Activated naive CD4-positive, alpha-beta T cell treated with Interleukin-2 at 50 U/mL for 16 hours (primary cell): ENCODE measurements at places on chromosomes 1 and 21.

DNA sequence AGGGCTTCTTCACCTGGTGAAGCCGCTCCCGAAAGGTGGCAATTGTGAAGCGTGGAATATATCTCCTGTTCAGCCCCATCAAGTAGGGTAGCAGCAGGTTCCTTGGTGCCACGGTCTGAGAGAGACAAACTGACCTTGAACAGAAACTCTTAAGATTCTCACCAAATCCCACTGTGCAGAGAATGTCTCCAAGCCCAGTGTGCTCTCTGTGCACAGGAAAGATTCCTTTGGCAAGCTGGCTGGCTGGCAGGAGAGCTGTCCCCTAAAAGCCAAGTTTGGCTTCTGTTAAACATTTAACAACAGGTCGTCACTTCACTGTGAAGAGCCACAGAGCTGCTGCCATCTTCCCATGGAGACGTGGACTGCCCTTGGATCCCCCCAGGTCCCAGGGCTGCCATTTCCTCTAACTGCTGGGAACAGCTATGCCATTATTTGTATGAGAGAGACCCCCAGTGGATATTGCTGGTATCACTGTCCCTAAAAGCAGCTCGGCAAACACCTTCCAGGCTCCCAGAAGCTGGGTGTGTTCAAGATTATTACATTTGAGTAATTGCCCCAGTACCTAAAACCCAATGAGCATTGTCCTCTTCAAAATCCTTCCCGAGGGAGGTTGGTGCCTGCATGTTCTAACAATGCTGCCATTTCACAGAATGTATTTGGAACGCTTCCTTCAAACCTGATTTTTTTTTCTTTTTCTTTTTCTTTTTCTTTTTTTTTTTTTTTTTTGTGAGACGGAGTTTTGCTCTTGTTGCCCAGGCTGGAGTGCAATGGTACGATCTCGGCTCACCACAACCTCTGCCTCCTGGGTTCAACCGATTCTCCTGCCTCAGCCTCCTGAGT, 71.8 kb downstream of the CD58 start:
- DNase-seq: peak; percentile 30

GRCh38 chr1:200073286-200073637, 45.8 kb downstream of the NR5A2 start:
- DNase-seq: no peak

GRCh38 chr1:104196136-104196535, 446.4 kb downstream of the AMY1C start:
- no peak for DNase-seq

DNA sequence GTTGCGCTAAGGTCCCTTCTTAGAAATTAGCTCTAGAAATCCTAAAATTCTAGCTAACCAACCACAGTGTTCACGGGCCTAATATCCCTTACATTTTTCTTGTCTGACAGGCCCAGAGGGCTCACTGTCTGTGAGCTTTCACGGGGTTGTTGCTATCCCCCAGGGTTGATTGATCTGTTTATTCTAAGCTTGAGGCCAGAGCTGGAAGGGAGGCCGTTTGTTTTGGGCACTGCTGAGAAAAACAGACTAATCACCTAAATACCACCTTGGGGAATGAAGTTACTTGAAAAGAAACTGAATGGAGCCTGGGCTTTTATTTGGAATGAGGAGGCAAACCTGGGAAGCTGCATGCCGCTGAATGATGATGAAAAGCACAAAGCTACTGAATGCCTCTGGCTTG, 162.4 kb downstream of the KIF26B start:
- no peak for DNase-seq

DNA sequence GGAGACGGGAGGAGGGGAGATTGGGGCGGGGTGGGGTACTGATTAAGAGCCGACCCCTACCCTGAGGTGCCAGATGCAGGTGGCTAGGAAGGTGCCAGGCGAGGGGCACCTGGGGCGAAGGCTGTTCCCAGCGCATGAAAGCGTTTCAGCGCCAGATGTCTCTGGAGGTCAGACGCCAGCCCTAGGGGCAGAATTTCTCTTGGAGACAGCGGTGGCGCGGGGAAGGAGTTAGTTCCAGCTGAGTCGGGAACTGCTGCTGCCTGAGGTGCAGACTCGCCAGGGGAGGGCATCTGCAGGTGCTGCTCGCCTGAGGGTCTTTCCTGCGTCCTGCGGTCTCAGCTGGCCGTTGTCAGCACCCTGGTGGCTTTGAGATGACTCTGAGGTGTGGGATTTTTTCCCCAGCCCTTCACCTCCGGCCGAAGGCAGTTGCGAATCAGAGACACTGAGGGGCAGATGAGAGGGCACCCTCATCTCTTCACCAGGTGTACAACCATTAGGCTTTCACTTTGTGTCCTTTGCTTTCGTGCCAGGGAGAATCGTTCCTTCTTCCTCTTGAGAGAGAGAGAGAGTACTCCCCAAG, 539 bp downstream of the CGN start:
- DNase-seq: peak; percentile 19

DNA sequence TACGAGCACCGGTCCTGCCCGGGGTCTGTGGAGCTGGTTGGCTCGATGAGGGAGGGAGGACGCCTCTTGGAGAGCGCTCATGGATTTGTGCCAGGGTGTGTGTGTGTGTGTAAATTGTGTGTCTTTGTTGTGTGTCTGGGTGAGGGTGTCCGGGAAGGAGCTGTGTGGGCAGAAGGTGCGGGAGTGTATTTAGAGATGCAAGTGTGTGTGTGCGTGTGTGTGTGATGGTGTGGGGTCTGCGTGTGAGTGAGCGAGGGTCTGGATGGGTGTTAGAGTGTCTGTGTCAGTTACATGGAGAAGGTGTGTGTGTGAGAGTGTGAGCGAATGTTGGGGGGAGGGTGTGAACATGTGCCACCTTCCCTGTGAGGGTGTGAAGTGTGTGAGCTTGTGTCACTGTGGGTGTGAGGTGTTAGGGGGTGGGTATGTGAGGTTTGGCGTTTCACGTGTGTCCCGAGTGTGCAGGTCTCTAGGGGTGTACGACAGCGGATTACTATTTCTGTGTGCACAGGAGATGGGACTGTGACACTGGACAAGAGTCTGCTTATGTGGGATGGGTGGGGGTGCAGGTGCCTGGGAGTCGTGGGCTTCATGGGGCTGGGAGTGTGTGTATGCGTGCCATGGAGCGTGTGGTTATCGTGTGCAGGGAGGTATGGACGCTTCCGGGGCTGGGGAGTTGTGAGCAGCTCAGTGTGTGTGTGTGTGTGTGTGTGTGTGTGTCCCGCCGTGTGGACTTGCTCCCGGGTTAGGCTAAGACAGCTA, 880 bp downstream of the IGSF21 start:
- DNase-seq: no peak

DNA sequence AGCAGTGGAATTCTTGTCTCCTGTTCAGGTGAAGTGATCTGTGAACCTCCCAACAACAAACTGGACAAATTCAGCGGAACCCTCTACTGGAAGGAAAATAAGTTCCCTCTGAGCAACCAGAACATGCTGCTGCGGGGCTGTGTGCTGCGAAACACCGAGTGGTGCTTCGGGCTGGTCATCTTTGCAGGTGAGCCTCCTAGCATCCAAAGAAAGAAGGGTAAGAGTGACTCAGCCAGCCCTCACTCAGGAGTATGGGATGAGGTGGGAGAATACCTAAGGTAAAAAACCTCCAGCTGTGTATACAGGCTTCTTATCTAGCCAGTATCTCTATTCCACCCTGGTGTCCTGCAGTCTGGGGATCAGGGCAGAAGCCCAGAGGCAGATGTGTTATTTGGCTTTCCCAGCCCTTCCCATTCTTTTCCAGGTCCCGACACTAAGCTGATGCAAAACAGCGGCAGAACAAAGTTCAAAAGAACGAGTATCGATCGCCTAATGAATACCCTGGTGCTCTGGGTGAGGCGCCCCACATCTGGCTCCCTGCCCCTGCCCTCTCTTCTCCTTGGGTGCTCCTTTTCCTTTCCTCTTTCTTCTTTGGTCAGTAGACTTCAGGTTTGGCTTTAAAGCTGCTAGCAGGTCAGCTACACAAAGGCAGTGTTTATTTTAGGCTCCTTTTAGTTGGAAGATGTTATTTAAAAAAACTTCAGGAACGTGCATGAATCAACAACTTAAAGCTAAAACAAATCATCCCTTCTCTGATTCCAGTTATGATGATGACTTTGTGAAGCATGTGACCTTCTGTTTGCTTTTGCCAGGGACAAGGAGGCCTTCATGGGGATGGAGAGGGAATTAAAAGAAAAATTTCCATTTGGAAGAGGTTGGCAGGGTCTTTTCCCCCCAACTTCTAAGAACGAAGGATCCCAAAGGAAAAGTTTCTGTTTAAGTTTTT, 9.0 kb downstream of the ATP8B2 start:
- DNase-seq: no peak

- no peak for DNase-seq
Observed at GRCh38 chr1:220817907-220818306, 31.2 kb downstream of the MTARC1 start.

DNA sequence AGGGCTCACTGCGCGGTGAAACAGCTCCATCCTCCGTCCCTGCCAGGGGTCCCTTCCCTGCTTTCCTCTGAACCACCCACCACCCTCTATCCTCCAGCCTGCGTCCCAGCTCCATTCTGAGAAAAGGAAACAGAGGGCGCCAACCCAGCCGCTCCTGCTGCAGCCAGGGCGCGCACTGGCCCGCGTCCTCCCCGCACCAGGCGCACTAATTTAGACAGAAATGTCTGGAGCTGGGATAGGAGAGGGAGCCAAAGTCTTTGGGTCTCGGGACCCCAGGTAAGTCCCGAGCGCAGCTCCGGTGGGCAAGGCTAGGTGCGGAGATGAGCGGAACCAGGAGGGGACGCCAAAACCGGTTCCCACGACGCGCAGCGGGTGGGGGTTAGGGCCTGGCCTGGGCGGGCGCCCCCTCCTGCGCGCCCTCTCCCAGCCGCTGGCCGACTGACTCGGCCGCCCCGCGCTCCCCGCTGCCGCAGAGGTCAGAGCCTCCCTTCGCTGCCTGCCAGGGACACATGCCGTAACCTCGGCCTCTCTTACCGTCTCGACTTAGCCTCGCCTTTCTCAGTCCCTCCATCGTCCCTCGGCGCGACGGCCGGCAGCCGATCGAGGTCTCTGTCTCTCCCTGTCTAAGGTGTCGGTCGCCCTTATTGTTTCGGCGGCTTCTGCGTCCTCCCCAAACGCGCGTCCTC, 2.0 kb downstream of the CAMK2N1 start:
- DNase-seq: no peak

DNA sequence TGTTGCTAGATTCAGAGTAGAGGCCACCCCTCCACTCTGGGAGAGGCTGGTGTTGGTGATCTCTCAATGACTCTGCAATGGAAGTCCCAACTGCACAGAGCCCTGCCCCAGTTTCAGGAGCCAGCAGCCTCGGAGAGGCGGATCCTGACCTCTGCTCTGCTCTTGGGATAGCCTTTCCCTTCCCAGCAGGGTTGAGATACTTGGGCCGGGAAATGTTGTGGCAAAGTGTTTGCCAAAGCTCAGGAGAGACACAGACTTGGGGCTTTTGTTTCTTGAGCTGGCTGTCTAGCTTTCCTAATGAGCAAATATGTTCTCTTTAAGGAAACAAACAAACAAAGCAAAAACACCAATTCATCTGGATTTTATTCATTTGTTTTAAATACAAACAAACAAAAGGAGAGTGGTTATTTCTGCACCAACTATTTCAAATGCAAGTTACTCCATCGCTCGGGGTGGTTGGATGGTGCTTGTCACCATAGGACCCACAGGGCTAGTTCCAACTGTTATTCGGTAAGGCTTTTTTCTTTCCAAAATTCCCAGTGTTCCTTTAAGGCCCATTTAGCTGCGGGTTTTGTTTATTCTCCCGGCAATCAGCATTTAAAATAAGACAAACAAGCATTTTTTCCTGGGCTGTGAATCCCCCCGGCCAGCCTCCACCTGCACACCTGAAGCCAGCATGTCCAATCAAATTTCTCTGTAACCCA, 193.9 kb upstream of the LMO4 start:
- no peak for DNase-seq

DNA sequence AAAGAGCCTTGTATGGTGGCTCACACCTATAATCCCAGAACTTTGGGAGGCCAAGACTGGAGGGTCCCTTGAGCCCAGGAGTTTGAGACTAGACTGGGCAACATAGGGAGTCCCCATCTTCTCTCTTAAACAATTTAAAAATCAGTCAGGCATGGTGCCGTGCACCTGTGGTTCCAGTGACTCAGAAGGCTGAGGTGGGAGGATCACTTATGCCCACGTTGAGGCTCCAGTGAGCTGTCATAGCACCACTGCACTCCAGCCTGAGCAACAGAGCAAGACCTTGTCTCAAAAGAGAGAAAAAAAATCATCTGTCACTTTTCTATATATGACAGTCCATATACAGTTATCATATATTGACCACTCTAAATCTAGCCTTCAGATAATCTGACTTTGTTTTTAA, 658.3 kb downstream of the LTN1 start:
- no peak for DNase-seq

DNA sequence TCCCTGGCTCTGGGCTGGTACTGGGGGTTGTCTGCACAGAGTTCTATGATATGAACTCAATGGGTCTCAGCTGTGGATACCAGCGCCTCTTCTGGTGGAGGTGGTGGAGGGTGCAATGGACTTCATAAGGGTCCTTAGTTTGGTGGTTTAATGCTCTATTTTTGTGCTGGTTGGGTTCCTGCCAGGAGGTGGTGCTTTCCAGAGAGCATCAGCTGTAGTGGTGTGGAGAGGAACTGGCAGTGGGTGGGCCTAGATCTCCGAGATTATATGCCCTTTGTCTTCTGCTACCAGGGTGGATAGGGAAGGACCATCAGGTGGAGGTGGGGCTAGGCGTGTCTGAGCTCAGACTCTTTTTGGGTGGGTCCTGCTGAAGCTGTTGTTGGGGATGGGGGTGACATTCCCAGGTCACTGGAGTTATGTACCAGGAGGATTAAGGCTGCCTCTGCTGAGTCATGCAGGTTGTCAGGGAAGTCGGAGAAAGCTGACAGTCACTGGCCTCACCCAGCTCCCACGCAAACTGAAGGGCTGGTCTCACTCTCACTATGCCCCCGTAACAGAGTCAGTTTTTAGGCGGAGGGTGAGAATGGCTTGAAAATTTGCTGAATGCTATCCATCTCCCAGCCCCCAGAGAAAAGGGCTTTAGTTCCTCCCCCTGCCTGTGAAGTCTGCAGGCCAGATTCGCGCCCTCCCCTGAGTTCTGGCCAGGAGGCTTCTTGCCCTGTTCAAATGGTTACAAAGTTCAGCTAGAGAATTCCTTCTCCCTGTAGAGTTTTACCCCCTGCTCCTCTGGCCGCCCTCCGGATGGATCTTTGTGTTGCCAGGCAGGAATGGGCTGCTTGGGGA, 902.9 kb downstream of the LTN1 start:
- DNase-seq: no peak

DNA sequence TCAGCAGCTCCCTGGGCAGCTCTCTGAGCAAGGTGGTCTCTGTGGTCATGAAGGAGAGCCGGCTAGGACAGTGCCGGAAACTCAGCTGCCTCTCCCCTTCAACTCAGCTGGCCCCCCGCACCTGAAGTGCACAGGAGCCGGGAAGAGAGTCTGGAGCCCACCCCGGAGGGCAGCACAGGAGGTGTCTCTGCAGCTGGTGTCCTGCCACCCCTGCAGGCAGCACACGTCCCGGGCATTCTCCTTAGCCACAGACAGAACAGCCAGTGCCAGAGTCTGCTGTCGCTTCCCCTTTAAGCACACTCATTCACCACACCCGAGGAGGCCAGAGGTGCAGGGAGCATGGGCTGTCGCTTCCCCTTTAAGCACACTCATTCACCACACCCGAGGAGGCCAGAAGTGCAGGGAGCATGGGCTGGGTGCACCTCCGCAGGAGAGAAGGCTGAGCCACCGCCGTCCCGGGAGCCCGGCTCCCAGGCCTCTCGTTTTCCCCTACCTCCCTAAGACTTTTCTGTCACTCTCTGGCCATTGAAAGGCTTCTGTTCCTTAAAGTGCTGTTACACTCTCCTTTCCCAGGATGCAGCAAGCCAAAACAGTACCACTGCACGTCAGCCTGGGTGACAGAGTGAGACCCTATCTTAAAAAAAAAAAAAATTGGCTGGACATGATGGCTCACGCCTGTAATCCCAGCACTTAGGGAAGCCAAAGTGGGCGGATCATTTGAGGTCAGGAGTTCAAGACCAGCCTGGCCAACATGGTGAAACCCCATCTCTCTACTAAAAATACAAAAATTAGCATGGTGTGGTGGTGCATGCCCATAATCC, 16.9 kb upstream of the SAMD11 start:
- DNase-seq: no peak
